ENCODE measurements at places on chromosomes 3 and 15.
A peak's percentile ranks its signal among the peaks of the same experiment; 100 is the strongest.

- DNase-seq = peak; percentile 75
These were observed at the start of gene NUP210 for GRCh38 chr3:13420045-13420830. Gene NUP210 (minus strand): TSS chr3:13420322. CDS start chr3:13420226, 96 bp downstream.

DNA sequence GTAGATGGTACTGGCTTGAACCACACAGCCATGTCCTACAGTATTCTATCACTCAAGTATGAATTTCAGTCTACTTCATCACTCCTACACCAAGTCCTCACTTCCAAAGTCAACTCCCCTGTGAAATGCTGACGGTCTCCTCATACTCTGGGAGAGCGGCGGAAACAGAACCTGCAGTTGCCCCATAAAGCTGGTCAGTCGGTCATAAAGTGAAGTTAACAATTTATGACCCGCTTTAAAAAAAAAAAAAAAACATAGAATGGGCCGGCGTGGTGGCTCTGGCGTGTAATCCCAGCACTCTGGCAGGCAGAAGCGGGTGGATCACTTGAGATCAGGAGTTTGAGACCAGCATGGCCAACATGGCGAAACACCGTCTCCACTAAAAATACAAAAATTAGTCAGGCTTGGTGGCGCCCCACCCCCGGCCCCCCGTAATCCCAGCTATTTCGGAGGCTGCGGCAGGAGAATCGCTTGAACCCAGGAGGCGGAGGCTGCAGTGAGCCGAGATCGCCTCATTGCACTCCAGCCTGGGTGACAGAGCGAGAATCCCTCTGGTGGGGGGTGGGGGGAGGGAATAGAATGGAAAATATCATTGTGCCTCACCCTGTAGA is 2.1 kb downstream of the TRANK1 start:
- no peak for DNase-seq

GRCh38 chr15:66751579-66751978 is 49.5 kb downstream of the SMAD6 start:
- peak; percentile 30 for DNase-seq

DNA sequence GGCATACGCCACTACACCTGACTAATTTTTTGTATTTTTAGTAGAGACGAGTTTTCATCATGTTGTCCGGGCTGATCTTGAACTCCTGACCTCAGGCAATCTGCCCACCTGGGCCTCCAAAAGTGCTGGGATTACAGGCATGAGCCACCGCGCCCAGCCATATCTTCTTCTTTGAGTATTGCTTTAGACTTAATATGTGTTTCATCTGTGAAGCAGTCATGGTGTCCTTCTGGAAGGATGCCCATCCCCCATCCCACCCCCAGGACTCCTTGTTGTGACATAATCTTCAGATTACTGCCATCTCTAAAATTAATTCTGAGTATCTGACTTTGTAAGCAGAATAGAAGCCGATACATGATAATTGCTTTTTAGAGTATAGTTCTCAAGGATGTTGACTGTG is 57.7 kb downstream of the KLHL25 start:
- no peak for DNase-seq

DNA sequence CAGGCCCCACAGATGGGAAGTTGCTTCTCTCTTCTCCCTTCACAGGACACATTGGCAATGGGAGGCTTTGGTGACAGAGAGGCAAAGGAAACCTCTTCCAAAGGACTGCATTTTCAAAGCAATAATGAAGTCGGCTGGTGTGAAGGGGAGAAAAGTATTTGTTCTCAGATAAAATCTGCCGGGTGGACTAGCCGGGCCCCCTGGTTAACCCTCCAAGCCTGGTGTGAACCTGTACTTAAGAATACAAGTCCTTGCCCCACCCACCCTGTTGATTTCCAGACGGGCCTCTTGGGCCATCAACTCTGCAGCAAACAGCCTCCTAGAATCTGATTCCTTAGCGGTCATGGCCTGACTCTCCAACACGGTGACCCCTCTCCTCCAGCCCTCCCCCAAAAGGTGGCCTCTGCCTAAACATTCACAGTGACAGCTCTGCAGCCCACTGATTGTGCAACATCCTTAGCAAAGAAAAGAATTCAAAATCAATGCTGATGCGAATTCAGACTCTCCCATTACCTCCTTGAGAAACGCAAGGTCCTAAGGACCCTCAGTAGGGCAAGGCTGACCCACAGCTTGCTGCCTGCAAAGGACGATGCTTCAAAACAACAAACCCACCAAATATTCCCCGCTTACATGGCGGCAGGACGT is 9.9 kb downstream of the TLE3 start:
- DNase-seq = no peak

DNA sequence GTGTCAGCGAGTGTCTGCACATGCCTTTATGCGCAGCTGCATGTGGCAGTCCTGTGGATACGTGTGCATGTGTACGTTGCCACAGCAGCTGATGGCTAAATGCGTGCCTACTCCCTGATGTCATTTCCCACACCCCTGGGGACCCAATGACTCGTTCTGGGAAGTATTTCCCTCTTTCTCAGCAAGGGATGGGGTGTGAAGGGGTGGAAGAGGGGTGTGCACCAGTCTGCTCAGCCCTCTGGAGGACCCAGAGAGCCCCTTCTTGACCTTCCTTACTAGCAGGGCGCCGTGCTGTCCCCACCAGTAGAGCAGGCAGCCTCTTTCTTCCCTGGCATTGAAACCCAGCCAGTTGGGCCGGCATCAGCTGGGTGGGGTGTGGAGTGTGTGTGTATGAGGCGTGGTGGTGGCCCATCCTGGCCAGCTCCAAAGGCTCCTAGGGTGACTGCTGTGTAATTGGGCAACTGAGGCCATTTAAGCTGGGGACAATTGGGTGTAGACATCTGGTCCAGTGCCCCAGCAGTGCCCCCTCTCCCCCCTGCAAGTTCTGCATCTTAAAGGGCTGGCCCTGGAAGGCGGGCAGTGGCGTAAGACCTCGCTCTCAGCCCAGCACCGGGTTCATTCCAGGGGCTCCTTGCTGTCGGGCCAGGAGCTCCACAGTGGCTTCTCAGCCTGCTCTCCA is 19.2 kb downstream of the SNX33 start:
- peak; percentile 30 for DNase-seq

- DNase-seq = no peak
These were observed 34.1 kb downstream of the EOMES start for GRCh38 chr3:27688053-27688452.

DNA sequence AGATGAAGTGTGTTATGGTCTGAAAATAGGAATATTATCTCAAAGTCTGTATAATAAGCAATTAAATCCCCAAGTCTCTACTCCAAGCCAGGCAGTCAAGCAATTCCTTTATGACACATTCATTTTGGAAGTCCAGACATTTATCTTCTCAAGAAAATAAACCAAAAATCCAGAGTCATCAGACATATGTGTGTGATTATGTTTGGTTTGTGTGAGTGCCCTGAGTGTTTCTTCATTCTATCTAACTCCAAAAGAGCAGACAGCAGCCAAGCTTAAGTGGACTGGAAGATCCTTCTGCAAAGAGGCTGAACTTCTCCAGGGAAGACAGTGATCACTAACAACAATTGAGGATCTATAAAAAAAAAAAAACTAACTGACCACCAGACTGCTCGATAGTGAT is 239.8 kb downstream of the STAG1 start:
- DNase-seq = no peak

DNA sequence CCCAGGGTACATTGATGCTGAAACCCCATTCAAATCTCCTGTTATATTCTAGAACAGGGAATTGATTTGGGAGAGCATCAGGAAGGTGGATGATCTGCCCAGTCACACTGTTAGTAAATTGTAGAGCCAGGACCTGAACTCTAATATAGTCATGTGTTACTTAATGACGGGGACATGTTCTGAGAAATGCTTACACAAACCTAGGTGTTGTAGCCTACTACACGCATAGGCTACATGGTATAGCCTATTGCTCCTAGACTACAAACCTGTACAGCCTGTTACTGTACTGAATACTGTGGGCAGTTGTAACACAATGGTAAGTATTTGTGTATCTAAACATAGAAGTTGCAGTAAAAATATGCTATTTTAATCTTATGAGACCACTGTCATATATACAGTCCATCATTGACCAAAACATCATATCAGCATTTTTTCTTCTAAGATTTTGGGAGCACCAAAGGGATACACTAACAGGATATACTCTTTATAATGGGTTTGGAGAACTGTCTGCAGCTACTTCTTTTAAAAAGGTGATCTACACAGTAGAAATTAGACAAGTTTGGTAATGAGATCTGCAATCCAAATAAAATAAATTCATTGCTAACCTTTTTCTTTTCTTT is 5.8 kb downstream of the B2M start:
- no peak for DNase-seq

DNA sequence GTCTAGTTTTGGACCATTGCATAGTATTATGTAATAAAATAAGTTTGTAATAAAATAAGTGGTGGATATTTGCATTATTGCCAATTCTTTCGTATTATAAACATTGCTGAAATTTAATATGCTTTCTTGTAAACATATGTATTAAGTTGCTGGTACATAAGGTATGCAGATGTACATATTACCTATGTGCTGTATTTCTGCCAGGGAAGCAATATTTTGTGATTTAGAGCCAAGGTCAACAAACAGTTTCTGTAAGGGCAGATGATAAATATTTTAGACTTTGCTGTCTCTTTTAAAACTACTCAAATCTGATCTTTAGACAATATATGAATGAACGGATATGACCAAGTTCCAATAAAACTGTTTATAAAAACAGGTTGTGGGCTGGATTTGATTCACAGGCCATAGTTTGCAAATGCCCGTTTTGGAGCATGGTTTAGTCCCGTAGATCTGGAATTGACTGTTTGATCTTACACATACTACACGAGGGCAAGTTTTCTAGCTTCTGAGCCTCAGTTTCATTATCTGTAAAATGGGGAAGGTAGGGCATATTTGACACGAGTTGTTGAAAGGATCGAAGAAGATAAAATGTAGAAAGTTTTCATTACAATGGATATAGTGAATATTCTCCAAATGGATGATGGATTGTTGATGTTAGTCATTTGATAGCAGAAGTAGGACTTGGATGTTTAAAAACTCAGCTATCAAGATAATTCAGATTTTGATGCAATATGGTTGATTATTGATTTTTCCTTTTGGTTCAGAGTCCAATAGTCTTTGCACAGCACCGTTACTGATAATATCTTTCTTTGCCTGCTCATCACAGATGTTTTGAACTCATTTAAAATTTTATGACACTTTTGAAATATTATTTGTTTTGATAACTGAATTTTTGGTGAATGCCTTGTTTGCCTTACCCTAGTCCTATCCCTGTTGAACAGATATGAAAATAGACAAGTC is 394.6 kb downstream of the FEZF2 start:
- DNase-seq = no peak

DNA sequence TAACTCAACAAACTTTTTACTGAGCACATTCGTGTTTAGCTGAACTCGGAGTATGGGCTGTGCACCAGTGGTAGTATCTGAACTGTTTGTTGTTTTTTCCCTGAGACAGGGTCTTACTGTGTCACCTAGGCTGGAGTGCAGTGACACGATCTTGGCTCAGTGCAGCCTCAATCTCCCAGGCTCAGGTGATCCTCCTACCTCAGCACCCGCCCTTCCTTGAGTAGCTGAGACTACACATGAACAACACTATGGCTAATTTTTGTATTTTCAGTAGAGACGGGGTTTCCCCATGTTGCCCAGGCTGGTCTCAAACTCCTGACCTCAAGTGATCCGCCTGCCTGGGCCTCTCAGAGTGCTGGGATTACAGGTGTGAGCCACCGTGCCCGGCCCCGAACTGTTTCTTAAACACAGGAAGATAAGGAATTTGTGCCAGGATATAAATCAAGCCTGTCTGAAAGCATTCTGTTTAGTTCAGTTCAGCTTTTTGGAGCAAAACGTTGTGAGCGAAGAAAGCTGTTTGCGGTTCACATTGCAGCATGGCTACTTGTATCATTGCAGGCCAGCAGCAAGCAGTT is 40.4 kb upstream of the SKOR1 start:
- DNase-seq = no peak

GRCh38 chr3:13139471-13140065 is 66.3 kb upstream of the IQSEC1 start:
- DNase-seq = no peak

- DNase-seq = no peak
These were observed 54.0 kb downstream of the CHCHD6 start for GRCh38 chr3:126758026-126758425.

DNA sequence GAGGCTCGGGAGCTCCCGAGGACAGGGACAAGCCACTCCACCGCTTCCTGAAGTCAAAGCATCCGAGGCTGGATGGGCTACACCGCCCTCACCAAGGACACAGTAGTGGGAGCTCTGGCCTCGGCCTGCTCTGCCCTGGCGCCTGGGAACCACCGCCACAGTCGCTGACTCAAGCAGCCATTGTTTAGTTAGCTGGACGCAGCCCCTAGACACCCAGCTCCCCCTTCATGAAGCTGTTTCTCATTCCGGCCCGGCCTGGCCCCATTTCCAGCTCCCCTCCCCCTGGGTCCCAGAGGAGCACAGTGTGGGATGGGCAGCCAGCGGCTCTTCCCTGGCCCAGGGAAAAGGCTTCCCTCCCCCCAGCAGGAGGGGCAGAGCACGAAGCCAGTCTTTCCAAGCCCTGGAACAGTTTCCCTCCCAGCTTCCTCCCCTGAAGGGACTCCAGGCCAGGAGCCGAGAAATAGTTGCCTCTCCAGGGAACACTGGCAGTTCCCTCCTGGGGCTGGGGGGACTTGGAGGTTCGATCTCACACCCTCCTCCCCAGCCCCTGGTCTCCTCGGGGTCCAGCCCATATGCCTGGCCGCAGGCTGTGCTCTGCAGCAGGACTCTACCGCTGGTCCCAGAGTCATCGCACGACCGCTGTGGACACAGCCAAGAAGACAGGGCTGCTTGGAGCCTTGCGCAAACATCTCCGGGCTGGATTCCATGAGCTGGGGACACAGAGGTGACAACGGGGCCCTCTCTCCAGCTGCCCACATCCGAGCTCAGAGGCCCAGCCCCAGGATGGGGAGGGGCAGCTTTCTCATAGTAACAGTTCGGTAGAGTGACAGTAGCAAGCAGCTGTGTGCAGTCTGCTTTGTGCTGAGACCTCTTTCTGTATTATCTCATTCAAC is 10.0 kb downstream of the PLXND1 start:
- peak; percentile 88 for DNase-seq

GRCh38 chr3:62293051-62293780 is 80.1 kb downstream of the FEZF2 start:
- DNase-seq = no peak

DNA sequence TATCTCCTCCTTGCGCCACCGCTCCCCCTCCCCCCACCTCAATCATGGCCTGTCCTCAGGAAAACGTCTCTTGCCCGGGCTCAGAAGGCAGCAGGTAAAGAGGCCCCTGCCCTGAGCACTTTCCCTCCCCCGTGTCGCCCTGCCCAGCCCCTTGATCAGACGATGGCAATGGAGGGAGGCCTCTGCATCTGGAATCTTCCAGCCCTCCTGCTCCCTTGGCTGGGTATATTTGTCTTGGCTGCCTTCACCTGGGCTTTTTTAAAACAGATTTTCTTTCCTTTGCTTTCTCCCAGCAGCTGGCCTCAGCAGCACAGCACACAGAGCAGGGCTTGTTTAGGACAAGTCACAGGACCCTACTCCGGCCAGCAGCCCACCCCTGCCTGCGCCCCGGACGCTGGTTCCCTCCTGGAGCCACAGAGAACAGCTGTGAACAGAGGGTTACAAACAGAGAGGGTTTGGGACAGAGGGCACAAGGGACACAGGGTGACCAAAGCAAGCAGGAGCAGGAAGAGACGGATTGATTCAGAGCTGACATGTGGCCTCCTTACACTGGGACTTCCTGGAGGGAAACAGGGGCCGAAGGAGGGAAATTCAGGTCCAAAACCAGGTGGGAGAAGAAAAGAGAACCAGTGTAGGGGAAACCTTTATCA is 78.7 kb downstream of the ISG20 start:
- no peak for DNase-seq

Measured in DMS53 (cell line).